Urinary bladder (tissue), 4 donors: ENCODE measurements at places on chromosomes 3 and 15.

DNA sequence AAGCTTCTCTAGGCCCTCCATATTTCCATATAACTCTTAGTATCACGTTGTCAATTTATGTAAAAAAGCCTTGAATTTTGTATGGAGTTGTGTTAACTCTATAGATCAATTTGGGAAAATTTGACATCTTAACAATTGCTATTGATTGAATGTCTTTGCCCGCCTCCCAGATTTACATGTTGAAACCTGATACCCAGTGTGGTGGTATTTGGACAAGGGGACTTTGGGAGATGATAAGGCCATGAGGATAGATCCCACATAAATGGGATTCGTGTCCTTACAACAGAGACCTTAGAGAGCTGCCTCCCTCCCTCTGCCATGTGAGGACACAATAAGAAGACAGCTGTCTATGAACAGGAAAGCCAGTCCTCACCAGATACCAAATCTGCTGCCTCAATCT, 21.1 kb upstream of the TNK2 start:
- no peak for DNase-seq

GRCh38 chr3:188526057-188526456, 372.1 kb downstream of the LPP start:
- no peak for DNase-seq

GRCh38 chr15:70222606-70223005, 124.9 kb upstream of the TLE3 start:
- DNase-seq = no peak

GRCh38 chr3:183490653-183491052, 62.2 kb upstream of the MCF2L2 start:
- DNase-seq = peak; percentile 87

- DNase-seq = no peak
Measured at GRCh38 chr3:82891028-82891427, 1129.6 kb upstream of the GBE1 start.

DNA sequence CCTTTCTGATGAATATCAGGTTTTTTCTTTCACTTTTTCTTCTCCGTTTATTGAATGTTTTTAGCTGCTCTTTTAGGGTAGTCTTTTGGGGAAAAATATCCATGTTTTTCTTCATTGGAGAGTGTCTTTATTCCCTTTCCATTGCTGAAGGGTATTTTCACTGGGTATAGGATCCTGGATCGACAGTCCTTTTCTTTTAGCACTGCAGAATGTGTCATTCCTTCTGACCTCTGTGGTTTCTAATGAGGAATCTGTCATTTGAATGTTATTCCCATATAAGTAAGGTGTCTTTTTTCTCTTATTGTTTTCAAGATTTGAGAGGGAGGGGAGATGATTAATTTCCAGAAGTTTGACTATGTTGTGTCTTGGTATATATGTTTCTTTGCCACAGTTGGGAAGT, 96.8 kb downstream of the BBX start:
- no peak for DNase-seq

DNA sequence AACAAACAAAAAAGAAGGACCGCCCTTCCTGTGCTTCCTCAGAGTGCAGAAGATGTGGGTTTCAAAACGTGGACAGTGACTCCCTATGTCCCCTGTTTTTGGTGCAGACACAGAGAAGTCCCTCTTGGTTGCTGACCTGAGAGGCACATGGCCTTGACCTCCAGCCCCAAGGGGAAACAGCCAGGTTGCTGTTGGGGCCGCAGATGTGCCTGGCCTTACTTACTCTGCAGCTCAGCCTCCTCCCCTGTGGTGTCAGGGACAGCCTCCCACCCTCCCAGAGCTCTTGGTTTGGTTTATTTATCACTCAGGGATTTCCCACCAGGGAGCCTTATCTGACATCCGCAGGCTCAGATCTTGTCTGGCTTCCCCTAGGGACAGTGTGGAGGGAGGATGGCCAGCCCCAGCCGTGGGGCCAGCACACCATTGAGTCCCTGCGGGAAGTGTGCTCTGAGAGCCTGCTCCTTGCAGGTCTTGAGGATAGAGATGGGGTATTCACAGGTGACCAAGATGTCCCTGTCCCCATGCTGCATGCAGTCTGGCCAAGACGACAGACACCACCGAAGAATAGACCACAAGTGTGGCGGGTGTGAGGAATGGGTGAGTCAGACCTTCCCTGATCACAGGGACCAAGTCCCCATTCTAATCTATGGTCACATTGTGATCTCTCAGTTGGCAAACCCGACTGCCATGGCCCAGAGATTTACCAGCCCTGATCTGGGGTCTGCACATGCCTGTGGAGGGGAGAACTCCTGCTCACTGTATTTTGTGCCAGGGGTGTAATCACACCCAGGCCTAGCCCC, 134.3 kb upstream of the ABHD17C start:
- DNase-seq = no peak
